ENCODE measurements at places on chromosomes 12 and 14. TPM values are rescaled to one million over a fixed set of nuclear protein-coding genes. Genes with fewer than 3 reads are reported as not detected.

Gene GALNT8
- total RNA-seq, result 0.39 TPM

Gene KRT5
- total RNA-seq, result 0.20 TPM

Gene PRKCH
- 2.0 TPM for total RNA-seq

Gene MYF6
- total RNA-seq, result not detected

Gene GLIPR1L1
- total RNA-seq, result not detected

Gene PRIMA1
- total RNA-seq, result not detected

Gene SELPLG
- 0.98 TPM for total RNA-seq

Gene RARG
- total RNA-seq, result 26.8 TPM

Gene TSPAN8
- not detected for total RNA-seq

Gene PZP
- not detected for total RNA-seq

Gene PLXNC1
- total RNA-seq, result 0.98 TPM
